ENCODE measurements at places on chromosomes 11 and 22.

GRCh38 chr22:28601915-28602314 lies 77.7 kb downstream of the TTC28 start:
- DNase-seq = no peak

GRCh38 chr22:34113381-34113780 lies 193.1 kb upstream of the LARGE1 start:
- no peak for DNase-seq

DNA sequence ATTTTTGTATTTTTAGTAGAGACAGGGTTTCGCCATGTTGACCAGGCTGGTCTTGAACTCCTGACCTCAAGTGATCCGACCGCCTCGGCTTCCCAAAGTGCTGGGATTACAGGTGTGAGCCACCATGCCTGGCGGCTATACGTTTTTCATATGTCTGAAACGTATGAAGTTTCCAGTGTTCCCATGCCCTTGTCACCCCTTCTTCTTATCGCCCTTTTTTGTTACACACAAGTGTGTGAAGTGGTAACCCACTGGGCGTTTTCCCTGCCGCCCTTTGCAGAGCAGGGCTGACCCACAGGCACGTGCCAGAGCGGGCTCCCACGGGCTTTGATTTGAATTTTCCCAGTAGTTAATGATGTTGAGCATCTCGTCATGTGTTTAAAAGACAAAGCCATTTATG lies 17.0 kb downstream of the PIM3 start:
- DNase-seq = no peak

DNA sequence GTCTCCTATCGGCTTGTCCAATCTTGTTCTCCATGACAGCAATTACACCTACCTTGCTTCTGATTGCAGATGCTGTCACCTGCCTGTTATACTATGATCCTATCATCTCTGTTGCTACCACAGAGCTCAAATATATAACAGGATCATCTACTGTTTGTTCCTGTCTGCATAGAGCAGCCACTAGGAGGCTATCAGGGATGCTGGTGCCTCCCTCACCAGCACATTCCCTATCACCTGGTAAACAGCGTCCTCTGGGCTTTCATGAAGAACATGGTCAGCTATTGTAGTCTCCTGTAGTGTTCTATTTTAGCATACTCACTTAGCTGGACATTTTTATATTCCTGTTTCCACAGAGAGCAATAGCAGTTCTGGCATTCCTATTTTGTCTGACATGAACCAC lies 87.8 kb upstream of the FAT3 start:
- no peak for DNase-seq

DNA sequence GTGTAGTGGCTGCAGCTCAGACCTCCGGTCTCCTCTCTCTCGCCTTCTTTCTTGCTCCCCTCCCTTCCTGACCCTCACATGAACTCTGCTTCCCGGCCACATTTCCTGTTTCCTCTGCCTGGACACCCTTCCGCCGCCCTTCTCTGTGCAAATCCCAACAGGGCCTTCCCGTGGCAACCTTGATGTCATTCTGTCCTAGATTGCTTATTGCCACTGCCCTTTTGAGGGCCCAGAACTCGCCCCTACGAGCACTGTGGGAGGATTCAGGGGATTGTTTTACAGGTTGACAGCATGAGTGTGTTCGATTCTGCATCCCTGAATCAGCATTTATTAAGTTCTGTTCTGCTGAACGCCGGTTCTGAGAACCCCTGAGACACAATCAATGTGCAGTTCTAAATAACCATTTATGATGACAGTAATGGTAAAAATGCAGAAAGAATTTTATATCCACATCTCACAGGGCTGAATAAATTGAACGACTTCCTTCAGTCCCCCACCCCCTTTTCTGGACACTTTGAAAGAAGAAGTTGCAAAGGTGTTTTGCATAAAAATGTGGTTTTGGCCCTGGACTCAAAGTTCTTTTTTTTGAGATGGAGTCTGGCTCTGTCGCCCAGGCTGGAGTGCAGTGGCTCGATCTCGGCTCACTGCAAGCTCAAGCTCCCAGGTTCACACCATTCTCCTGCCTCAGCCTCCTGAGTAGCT lies 6.4 kb downstream of the BATF2 start:
- DNase-seq = no peak

GRCh38 chr22:45871721-45872120 lies 105.2 kb downstream of the WNT7B start:
- DNase-seq = no peak

DNA sequence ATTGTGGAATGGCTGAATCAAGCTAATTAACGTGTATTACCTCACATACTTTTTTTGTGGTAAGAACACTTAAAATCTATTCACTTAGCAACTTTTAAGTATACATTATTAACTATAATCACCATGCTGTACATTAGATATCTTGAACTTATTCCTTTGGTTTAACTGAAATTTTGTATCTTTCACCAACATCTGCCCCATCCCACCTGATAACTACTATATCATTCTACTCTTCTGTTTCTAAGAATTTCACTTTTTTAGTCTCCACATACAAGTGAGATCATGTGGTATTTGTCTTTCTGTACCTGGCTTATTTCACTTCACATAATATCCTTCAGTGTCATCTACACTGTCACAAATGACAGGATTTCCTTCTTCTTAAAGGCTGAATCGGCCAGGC lies 17.1 kb upstream of the VWA5A start:
- no peak for DNase-seq

- no peak for DNase-seq
Measured at GRCh38 chr22:23066200-23067022, 3.9 kb upstream of the GNAZ start.

DNA sequence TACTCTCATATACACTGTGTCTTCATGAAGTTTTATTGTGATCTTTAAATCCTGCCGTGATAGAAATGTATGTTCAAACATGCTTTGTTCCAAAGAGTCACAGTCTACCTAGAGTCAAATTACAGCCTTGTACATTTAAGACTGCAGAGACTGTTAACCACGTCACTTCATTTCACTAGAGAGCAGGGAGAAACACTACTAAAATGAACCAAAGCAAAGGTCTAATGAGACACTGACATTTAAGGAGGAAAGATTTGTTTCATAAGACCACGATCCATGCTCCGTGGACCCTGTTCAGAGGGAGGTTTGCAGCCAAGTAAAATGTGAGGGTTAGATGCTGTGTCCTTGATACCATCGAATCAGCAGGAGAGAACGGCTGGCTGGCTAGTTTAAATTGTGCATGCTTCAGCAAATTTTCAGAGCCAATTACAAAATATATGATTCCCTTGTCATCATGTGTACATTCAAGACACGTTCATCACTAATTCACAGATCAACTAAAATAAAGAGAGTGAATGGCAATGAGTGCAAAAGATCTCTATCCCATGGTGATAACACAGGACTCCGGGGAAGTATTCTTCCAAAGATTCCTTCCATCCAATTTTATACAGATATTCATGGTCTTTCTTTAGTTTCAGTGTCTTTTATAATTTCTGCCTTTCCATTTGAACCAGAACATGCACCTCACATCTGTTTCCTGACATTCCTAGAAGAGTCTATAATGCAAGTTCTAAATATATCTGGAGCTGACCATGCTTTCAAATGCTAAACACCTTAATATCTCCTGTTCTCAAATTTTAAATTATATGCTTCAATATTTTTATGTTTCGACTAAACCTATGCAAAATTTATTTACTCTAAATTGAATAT lies 960.9 kb upstream of the FAT3 start:
- no peak for DNase-seq

- no peak for DNase-seq
Measured at GRCh38 chr11:106925245-106925644, 93.0 kb downstream of the GUCY1A2 start.

DNA sequence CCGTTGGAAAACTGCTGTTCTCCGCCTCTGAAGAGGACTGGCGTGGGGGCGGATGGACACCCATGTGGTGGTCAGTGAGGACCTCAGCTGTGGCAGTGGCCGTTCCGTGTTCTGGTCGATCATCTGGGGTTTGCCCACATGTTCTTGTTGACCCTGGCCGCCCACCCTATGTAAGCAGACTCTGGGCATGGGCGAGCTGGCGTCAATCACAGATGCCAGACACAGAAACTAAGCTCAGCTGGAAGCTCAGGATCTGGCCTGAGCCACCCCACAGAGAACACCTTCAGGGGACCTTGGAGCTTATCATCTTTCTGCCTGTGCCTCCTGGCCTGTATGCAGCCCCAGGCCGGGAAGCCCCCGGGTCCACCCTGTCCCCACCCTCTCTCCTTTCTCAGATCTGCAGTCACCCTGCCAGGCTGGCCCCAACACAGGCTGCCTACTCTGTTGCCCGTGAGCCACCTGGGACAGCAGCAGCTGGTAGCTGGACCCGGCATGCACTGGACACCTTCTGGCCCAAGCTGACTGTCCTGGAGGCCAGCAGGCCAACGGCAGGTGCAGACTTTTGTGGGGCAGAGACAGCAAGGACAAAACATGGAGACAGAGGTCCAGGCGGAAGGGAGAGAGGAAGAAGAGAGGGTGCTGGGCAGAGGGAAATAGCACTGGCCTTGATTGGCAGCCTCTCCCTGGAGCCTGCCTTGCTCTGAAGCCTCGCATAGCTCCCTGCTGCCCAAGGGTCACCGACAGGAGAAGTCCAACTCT lies 91.5 kb downstream of the PHF21B start:
- no peak for DNase-seq

- DNase-seq = no peak
Measured at GRCh38 chr11:110077831-110078325, 15.3 kb upstream of the ZC3H12C start.

DNA sequence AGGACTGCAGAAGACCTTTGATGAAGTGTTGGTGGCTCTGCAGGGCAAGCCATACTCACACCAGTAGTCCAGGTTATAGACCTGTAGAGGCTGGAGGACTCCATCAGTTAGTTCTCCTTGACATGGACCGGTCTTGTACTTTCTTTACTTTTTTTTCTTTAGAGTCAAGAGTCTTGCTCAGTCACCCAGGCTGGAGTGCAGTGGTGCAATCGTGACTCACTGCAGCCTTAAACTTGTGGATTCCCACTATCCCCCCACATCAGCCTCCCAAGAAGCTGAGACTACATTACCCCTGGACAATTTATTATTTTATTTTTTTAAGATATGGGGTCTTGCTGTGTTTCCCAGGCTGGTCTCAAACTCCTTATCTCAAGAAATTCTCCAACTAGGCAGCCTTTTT lies 49.6 kb upstream of the E2F8 start:
- no peak for DNase-seq

- DNase-seq = no peak
Measured at GRCh38 chr11:32425761-32426160, 9.6 kb downstream of the WT1 start.

- DNase-seq = no peak
Measured at GRCh38 chr11:64876229-64876750, 2.1 kb downstream of the EHD1 start.

- no peak for DNase-seq
Measured at GRCh38 chr11:46247090-46247489, 30.4 kb upstream of the CREB3L1 start.

- DNase-seq = no peak
Measured at GRCh38 chr11:91778758-91779157, 445.9 kb upstream of the FAT3 start.

- no peak for DNase-seq
Measured at GRCh38 chr11:17638311-17638710, 81.1 kb upstream of the MYOD1 start.

DNA sequence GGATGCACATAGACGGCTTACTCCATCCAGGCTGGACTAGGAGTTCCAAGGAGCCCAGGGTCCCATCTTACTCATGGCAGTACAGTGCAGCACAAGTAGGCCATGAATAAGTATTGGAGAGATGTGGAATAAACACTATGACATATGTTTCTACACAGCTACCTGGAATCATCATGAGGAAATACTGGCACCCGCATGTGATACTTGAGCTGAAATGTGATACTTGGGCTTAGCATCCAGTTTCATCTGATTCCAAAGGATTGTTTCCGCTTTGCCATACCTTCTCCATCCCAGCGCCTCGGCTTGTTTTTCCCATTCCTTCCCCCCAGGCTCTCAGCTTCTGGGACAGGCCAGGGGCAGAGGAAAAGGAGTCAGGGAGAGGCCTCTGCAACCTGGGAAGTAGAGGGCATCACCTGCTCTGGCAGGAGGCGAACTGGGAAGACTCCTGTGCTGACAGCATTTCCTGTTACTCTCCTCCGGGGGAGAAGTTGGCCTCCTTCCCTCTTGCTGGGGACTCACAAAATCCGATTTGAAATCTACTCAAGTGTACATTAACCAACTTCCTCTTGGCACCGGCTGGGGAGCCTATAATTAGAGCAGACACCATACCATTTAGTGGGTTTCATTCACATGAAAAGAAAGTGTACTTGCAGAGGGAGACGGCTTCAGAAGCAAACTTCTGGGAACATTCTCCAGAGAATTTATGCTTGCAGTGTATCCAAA lies 187.8 kb downstream of the MIAT start:
- no peak for DNase-seq

DNA sequence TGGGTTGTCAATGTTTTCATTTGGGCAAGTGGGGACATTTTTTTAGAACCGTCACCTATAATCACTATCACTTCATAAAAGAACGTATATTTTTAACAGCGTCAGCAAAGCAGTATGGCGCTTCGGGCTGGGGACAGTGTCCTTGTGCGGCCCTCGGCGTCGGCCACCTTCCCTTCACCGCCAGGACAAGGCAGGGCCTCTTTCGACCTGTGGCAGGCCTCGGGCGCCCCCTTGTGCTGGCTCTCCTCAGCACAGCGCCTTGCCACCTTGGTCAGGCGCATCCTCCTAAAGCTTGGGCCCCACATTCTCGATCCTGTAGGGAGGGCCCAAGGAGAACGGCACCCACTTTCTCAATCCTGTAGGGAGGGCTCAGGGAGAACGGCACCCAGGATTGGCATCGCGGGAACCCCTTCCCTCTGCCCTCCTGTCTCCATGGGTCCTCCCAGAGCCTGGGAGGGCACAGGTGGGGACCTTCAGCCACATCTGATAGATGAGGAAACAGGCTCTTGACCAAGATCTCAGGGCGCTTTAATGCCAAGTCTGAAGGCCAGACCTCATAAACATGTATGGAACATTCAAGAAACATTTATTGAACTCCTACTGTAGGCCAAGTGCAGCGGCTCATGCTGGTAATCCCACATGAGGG lies 11.5 kb upstream of the FADD start:
- DNase-seq = peak; percentile 17

DNA sequence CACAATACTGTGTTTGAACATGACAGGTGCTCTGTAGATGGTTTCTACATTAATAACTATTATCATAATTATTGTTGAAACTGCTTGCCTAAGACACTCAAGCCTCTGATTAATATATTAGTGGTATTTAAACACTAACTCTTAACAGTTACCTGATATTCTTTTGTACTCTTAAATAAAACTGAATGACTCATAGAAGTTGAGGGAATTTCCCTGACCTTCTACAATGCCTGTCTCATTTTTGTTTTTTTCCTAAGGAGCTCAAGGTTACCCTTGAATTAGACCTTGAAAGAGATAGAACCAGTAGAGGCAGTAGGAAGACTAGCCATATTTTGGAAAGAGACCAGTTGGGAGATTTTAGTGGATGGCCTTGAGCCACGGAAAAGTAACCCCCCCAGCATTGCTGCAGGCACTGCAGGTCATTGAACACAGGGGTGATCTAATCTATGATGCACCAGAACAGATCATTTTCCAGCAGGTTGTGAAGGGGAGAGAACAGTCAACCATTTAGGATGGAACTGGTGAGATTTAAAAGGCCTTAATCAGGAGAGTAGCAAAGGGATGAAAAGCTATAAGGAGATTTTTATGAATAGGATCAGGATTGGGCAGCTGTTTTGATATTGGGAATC lies 148.3 kb downstream of the PGR start:
- no peak for DNase-seq

GRCh38 chr11:82494988-82495432 lies 238.7 kb downstream of the FAM181B start:
- no peak for DNase-seq

GRCh38 chr22:36965696-36966095 lies 52.3 kb downstream of the CSF2RB start:
- no peak for DNase-seq

GRCh38 chr11:16126362-16126761 lies 230.0 kb downstream of the SOX6 start:
- DNase-seq = no peak
